ENCODE measurements at places on chromosomes 6 and 20.

GRCh38 chr6:54053881-54054391 is 57.3 kb upstream of the MLIP start:
- peak; percentile 97 for DNase-seq

GRCh38 chr20:21796059-21796458 is 90.6 kb downstream of the PAX1 start:
- DNase-seq = no peak

DNA sequence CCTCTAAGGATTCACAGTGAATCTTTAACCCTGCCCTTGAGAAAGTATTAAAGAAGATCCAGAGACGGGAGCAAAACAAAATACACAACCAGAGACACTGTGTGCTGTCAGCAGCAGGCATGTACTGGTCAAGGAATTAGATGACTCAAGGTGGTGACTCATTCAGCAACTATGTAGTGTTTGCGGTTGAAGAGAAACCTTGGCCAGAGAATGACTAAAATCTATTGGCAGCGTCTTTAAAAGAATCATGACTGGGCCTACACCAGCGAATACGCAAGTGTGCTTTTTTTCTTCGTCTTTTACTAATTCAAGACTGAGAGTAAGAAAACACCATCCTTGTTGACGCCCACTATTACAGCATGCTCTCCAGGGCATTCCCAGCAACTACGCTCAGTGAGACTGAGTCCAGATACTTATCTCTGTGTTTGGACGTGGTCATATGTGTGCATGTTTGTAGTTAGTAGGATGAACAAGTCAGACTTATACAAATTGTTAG is 72.4 kb upstream of the BACH2 start:
- DNase-seq = peak; percentile 100

- no peak for DNase-seq
These were observed 25.1 kb downstream of the RNF217 start for GRCh38 chr6:124987291-124987690.

- DNase-seq = no peak
These were observed 69.6 kb downstream of the GMDS start for GRCh38 chr6:2175825-2176224.

- DNase-seq = no peak
These were observed 33.8 kb upstream of the RREB1 start for GRCh38 chr6:7073821-7074525.

DNA sequence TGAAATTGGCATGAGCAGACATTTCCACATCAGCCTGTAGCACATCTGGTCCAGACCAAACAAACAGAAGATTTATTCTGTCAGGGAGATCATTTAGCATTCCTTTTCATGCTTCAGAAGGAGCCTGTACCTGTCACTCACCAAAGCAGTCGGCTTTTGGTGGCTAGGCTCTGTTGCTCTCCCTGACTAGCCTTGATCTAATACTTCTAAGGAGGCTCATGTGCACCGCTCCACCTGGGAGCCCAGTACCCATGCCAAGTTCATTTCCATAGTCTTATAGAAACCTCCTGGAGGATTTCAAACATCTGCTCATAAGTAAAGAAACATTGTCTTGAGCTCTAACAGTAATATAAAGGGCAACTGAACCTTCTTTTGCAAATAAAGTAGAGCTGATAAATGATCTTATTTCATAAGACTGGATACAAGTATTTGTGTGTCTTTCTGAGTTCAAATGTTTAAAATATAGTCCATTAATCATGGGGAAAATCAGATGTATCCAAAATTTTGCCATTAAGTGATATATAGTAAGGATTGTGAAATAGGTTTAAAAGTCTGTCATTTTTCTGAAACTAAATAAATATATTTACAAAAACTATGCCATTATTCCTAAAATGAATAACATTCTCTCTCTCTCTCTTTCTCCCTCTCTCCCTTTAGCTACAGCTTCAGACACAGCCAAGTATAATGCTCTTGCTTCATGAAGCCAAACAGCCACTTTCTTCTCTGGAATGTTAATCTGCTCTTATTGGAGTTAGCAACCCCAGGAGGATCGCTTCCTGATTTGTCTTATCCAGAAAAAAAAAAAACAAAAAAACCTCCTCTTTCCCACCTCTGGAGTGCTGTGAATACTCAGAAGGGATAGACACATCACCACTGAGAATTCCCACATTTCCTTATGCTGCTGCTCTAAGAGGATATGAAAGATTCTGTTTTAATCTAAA is 192.7 kb upstream of the TFAP2D start:
- no peak for DNase-seq

DNA sequence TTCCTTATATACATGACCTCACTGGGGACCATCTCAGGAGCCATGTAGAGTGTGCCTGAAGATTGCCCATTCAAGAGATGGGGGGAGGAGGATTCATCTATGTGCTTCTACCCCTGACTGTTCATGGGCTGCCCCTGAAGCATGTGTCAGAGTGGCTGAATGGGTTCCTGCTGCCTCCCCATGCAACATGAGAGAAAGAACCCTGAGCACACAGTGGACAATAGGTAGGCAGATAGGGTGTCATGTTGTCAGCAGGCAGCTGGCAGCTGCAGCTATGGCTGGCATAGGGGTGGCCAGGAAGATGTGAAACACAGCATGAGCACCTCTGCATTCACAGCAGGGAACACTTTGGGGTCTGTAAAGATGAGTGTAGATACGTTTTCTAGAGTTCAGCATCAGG is 208.4 kb upstream of the CNR1 start:
- no peak for DNase-seq

- DNase-seq = no peak
These were observed 27.8 kb upstream of the PIM1 start for GRCh38 chr6:37142050-37142614.

DNA sequence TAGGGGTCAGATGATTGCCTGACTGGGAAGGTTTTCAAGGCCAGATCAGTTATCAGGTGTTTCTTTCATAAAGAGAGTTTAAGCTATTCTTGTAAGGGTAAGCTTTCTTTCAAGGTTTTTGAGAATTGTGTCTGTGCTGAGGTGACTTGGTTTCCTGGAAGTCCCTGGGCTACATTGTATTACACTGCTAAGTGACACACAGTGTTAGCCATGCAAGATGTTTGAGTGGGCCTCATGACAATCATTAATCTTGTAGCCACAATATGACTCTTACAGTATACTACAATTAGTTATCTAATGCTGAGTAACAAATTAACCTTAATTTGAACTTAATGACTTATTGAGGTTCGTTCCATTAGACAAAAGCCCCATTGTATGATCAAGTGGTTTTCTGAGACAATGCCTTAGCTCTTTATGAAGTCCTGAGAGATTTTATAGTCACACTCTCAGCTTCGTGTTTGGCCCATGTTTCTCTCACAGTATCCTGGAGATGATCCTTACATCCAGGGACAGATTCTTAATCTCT is 186.7 kb downstream of the RPS12 start:
- DNase-seq = no peak

DNA sequence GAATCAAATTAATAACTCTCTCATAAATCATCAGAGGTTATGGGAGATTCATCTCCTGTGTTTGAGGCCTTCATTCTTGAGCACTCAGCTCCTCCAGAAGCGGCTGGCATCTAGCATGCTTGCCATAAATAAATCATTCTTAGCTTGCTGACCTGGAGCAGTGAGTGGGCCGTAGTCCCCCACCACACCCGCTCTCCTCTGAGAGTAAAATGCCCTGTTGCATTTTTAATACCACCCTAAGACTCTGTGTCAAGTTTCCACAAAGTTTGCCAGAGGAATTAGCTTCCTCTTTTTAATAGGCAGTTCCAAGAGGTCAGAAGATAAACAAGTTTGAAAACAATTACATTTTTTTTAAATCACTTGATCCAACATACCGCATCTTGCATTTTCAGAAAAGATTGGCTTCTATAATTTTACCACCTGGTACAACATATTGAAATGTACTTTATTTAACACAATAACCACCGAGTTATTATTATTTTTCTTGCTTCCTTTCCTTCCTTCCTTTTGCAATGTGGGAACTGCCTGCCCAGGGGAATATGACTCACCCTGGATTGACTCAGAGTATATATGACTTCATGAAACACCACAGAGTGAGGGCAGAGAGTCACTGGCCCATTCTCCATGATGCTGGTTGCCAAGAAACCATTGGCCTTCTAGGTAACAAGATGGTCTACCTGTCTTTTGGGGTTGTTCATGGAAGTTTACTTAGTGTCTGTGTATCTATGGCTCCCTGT is 29.4 kb upstream of the CLIC5 start:
- DNase-seq = peak; percentile 27

GRCh38 chr20:24753130-24753529 is 195.9 kb upstream of the CST7 start:
- no peak for DNase-seq

- DNase-seq = no peak
These were observed 54.0 kb downstream of the UTRN start for GRCh38 chr6:144338951-144339700.

DNA sequence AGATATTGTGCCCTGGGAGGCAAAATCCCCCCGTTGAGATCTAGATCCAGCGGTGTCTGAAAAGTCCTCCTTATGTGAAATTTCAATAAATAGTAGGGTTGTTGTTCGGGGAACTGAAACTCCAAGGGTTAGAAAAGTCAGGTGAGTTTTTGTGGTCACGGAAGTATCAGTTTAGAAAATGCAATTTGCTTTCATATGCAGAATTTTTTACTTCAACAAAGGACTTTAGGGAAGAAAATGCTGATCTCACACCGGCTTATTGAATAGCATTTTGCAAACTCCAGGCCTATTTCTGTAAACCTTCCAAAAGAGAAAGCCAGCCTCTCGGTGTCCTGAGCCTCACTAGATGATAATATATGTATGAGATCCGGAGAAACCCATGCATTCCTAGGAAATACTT is 254.7 kb downstream of the TSHZ2 start:
- no peak for DNase-seq

DNA sequence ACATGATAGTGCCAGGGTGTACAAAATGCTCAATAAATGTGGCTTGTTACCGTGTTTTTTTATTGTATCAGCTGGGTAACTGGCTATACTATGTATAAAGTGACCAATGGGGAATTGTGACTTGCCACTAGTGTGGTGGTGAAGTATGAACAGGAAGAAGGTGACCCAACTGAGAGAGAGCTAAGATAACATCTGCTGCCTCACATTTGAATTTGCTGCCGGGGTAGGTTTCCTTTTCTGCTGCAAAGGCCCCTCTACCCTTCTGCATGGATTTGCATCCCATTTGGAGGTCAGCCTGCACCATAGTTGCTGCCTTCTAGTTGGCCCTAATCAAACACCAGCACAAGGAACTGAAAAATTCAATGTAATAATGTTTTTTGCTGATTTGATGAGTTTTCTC is 24.1 kb downstream of the IL17A start:
- DNase-seq = no peak

GRCh38 chr6:43086022-43086658 is 10.0 kb downstream of the PTK7 start:
- no peak for DNase-seq

DNA sequence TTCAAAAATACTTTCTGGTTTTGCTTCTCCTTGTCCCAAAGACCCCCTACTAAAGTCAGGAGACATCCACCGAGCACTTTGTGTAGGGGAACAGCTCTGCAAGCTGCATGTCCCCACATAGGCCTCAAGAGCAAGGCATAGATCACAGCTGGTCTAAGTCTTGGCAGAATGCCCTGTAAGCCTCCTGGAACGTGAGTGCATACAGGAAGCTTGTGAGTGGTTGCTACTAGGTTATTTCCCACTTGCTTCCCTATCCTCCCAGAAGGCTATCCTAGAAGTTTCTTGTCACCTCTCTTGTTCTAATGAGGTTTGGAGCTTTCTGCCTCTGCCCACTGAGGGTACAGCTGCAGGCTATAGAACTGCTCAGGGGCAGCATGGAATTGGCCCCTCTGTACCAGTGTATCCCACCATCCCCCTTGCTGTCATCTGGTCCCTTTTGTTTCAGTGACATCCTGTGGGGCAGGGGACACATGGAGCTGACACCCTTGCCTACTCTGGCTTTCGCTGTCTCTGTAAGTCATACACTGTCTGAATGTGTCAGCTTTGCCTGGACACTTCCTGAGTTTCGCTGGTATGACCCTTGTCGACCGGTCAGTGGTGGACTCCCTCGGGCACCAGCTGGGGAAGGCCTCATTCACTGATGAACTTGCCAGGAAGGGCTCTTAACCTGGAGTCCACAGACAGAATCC is 35.6 kb upstream of the KCNK16 start:
- DNase-seq = no peak

DNA sequence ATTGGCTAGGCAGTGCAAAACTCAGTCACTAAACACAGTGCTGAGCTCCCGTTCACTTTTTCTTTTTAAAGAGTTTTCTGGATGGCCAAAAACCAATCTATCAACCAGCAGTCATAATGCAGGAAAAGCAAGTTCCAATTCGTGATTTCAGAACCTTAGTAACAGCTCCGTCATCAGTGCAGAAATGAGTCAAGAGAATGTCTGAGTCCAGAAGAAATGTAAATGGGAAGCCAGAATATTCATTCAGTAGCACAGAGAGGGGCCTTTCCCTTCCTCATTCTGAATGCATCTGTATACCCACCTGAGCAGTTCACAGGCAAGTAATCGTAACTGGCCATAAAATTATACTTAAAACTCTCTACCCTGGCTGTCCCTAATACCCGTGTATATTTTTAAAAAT is 20.4 kb downstream of the HUS1B start:
- no peak for DNase-seq

GRCh38 chr20:51525241-51526105 is 17.0 kb downstream of the NFATC2 start:
- DNase-seq = no peak

GRCh38 chr6:113095841-113096240 is 748.7 kb downstream of the RFPL4B start:
- DNase-seq = no peak

DNA sequence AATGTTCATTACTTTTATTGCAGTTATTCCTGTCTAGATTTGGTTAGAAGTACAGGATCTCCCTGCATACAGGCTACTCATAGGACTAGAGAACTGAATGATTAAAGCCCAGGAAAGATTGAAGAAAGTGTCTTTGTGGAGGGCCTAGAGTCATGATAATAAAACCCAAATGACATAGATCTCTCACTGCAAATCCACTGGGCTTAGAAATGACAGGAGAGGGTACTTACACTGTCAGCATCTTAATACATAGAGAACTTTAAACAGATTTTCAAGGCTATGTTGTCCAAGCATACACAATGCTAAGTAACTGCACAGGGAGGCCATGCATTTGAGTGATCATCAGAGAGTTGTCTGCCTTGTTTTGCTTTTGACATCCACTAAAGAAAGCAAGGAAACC is 383.8 kb upstream of the MAP3K7 start:
- DNase-seq = no peak

Measured in AG09309 (cell line).